ENCODE measurements at places on chromosomes 3 and 15.

DNA sequence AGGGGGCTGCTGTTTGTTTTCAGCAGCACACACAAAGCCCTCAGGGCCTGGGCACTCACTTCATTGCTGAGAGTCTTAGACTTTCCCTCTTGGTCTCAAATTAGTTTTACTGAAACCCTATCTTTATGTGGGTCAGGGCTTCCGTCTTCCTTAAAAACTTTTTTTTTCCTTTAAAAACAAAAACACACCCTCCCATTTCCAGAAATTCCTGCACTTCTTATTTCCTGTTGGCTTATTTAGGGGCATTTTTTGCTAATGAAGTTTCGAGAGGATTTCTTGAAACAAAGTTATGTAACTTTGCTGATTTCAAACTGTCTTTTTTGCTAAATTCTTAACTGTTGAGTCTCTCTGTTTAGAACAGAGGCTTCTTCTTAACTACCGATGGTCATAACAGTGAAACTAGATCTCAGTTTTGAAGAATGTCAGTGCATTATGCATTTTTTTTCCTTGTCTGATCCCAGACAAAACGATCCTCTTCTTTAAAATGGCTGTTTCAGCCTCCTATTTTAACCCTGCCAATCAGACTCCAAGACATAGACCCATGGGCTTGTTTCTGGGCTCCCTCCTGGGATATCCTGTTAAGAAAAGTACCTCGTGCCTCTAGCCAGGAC, 23.3 kb downstream of the ANAPC13 start:
- no peak for DNase-seq

GRCh38 chr3:175651716-175652115, 792.6 kb downstream of the NAALADL2 start:
- no peak for DNase-seq

DNA sequence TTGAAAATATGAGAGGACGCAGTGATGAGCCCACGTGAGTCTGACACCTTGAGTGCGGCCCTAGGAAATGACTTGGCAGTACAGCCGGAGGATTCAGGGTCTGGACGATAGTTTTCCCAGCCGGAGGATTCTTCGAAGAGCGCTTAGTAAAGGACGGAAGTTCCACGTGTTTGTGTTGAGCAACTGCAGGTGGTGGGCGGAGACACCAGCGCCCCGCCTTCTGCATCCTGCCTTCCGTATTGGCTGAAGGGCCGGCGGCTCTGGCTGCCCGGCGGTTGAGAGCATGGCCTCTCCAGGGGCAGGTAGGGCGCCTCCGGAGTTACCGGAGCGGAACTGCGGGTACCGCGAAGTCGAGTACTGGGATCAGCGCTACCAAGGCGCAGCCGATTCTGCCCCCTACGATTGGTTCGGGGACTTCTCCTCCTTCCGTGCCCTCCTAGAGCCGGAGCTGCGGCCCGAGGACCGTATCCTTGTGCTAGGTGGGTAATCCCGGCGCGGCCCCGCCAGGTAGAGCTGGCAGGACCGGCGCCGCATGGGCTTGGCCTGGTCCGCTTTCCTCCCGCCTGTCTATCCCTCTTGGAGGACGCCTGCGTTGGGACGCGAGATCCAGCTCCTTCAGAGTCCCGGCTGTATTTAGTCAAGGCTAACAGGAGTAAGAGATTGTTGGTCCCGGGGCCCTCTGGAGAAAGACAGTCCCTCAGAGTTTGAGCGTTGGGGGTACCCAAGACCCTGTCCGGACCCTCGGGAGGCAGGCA, at the start of gene EEF1AKMT4:
Gene EEF1AKMT4 (plus strand): TSS at position 261 of the 755 bp plus-strand sequence. CDS start 23 bp downstream, at position 284.
- peak; percentile 94 for DNase-seq

DNA sequence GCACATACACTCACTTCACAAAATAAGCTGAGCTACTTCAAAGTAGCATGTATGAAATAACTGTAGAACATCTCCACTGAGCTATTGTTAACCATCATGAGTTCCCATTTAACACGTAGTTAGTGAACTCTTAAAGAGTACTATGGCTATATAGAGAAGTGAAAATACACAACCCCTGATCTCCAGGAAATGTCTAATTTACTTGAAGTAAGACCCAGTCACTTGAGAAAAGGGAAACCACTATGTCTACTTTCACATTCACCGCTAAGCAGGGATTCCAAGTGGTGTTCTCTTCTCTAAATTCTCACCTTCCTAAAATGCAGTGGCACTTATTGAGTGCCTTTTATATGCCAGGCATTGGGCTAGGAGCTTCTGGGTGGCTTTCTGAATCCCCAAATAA, 35.0 kb upstream of the COLQ start:
- no peak for DNase-seq

GRCh38 chr3:4685673-4686345, 192.7 kb downstream of the ITPR1 start:
- no peak for DNase-seq

- DNase-seq, result no peak
These were observed 175.8 kb upstream of the STT3B start for GRCh38 chr3:31356941-31357340.

DNA sequence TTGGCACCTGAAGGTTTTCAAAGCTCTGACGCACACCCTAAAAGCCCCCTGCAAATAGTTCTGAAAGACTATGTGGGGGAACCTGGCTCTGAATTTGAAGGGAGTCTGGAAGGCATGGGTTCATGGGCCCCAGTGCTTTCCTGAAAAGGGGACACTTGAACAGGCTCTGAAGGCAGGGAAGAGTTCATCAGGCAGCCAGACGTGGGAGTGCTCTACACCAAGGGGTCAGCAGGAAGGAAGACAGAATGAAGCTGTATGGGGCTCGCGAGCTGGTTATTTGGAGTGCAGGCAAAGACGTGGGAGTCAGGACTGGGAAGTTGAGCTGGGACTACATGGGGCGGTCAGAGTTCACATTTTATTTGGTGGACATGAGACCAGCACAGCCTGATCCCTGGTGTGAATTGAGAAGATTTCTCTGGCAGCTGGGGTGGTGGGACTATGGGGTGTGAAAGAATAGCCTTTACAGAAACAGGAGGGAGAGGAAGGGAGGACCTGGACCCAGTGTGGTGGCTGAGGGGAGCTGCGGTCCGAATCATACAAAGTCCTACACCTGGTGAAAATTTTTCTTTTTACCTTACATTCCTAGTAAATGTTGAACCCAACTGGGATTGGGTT, 12.6 kb downstream of the ABHD6 start:
- no peak for DNase-seq

- DNase-seq, result no peak
These were observed 71.3 kb upstream of the UBE2E1 start for GRCh38 chr3:23734481-23734880.

DNA sequence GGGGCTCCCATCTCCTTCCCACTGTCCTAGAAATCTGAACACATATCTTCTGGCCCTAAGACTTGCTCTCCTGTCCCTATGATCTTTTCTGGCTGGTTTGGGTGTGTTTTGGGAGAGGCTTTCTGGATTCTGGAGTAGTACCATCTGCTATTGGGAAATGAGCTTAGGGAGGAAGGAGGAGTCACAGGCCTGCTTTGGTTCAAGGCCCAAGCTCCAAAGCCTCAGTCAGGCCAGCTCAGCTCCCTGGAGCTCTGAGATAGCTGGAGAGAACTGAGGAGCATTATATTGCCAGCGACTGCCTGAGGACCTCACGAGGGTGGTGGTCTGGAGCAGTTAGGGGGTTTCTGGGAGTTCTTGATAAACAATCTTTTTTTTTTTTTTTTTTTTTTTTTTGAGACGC, 18.7 kb downstream of the RASGRF1 start:
- no peak for DNase-seq

GRCh38 chr15:71449956-71450355, 334.7 kb downstream of the THSD4 start:
- DNase-seq, result no peak

GRCh38 chr3:109784852-109785631, 447.7 kb upstream of the DPPA4 start:
- no peak for DNase-seq

DNA sequence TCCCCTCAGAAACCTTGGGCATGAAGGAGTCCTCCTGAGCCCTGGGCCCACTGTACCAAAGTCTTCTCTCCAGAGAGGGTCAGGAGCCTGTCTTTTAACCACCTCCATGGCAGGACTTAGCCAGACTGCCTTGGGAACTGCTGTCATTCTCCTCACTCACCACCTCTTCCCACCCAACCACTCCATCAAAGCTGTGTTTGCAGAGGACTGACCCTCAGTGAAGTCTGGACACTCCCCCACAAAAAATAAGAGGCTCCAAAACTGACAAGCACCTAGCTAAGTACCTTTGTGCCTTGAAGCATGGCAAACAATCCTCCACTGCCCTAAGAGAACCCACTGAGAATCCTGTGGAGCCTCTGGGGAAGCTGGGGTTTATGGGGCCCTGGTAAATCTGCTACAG, 2.3 kb upstream of the SCAP start:
- DNase-seq, result no peak

GRCh38 chr3:48989796-48990635, at the start of gene P4HTM:
Gene P4HTM, plus strand, starts transcription at chr3:48990241. Its CDS starts 16 bp downstream, at chr3:48990257.
- DNase-seq, result peak; percentile 64

- DNase-seq, result no peak
These were observed 707.3 kb upstream of the UBE2E2 start for GRCh38 chr3:22495791-22496190.

DNA sequence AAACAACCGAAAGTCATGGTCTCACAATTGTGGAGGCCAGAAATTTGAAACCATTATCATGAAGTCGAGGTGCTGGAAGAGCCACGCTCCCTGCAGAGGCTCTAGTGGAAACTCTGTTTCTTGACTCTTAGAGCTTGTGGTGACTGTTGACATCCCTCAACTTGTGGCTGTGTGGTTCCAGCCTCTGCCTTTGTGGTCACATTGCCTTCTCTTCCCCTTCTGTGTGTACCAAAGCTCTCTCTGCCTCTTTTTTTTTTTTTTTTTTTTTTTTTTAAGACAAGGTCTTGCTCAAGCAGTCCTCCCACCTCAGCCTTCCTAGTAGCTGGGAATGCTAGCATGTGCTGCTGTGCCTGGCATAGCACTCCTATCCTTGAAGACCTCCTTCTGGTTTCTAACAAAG, 48.7 kb upstream of the CRTC3 start:
- no peak for DNase-seq

DNA sequence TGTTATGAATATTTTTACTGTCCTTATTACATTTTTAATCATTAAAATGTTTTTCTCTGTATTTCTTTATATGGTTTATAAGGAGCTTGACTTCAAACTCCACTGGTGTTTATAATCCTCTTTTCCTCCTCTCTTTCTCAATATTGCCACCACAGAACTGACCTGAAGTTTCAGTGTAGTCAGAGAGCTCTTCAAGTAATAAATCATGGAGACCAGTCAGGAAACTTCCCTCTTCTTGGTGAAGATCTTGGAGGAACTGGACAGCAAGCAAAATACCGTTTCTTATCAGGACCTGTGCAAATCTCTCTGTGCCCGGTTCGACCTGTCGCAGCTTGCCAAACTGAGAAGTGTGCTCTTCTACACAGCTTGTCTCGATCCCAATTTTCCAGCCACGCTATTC, 23.8 kb downstream of the MINAR1 start:
- DNase-seq, result no peak

GRCh38 chr3:32897001-32897601, 54.3 kb upstream of the CCR4 start:
- no peak for DNase-seq

DNA sequence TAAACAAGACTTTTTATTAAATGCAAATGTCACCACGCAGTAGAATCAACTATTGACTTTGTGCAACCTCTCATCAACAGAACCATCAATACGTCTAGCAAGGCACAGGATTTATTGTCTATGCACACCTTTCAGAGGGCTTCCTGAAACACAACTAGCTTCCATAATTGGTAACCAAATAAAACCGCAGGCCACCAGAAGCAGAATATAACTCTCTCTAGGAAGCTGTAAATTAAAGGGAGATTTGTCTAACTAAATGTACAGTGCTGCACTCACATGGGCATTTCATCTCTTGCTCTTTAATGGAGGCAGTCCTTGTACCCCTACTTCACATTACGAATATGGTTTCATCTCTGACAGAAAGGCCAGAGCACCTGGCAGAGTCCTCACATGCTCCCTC, 93.0 kb downstream of the FHIT start:
- no peak for DNase-seq

- no peak for DNase-seq
These were observed 5.3 kb downstream of the EIF4A2 start for GRCh38 chr3:186788482-186789370.

DNA sequence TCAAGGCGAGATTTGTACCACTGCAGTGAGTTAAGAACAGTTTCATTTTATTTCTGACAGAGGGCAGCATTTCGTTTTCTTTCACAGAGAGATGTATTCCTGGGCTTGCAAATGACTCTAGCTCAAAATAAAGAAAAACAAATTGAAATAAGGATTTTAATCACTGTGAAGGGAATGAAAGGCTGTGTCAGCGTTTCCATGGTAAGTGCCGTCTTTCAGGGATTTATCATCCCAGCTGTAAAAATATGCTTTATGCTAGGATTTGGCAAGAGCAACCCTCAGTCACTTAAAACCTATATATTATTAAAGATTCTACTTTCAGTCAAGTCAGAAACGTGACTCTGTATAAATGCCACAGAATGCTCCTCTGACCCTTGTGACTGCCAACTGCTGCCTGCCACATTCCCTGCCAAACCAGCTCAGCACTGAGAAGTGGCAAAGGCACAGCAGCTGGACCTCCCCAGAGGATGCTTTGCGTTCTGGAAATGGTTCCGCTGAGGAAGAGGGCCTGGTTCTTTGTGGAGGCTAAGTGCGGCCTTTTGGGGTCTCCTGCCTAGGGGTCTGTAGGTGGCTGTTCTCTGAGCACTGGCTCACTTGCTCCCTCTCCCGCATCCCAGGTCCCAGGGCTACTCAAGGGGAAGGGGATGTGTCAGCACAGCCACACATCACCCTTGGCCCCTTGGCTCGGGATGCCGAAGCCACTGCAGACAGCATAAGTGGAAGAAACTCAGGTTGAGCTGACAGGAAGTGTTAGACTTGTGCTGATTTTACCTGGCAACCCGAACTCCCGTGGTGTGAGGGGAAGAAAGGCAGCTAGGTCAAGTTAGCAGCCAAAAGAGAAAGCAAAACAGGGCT, 56.6 kb upstream of the POMGNT2 start:
- DNase-seq, result no peak

GRCh38 chr3:158489181-158489580, 81.8 kb upstream of the MLF1 start:
- no peak for DNase-seq

DNA sequence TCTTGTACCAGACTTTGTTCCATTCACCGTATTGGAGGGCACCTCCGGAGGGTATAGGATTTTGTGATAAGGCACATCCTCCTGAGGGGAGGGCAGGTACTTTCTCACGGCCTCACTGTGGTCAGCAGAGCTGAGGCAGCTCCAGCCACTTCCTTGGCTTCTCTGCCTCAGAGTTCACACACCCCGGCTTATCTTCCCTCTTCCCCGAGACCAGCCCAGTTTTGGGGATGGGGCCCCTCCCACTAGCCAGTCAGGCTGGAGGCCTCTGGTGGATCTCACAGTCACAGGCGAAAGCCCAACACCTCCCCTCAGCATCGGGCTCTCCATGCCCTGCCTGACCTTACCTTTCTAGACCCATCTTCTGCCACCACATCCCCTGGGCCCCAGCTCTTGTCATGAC, 316.2 kb upstream of the CTDSPL start:
- no peak for DNase-seq

- DNase-seq, result no peak
These were observed 161.1 kb upstream of the ANKRD28 start for GRCh38 chr3:15958692-15959433.

All from activated CD4-positive, CD25-positive, alpha-beta regulatory T cell treated with anti-CD3 and anti-CD28 coated beads, Interleukin-2, amount 50 U/mL, for 72 hours (primary cell).